Fibroblast of gingiva (primary cell): ENCODE measurements at places on chromosomes 2 and 18.
A peak's percentile ranks its signal among the peaks of the same experiment; 100 is the strongest.

DNA sequence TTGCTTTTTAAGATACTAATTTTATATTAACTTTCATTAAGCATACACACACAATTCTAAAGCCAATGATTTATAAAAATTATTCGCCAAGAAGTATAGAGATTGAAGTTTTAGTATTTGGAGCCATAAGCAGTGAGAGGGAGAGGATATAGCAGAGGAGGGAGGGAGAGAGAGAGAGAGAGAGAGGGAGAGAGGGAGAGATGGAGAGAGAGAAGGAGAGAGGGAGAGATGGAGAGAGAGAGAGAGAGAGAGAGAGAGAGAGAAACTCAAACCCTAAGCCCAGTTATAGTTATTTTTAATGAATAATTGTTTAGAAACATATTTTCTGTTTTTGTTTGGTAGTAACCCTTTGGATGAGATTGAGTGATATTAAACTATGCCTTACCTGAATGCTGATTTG is 5.3 kb downstream of the TWIST2 start:
- DNase-seq = peak; percentile 60

- DNase-seq = no peak
Observed at GRCh38 chr2:64624862-64625261, 28.9 kb downstream of the SERTAD2 start.

DNA sequence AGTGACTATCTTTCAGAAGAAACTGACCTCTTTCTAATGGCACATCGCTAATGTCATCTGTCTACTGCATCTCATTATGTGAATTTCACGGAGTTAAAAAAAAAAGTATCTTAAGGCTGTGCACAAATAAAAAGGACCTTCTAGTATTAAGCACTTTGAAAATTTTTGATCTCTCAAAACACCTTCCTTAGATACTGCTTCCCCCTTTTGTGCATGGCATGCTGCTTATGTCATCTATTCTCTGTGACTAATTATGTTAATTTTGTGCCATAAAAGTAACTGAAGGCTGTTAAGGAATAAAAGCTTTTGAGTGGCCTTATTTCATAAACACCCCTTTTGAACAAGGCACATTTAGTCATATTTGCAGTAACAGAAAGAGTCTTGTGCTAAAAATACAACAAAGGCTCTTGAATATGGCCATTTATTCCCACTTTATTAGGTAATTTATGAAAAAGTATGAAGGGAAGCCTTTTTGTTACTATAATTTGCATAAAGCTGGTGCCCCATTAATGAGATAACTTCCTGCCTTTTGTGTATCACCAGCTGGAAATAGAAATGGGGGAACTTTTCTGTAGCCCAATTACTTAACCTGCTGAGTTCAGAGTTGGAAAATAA is 1412.0 kb upstream of the ZEB2 start:
- no peak for DNase-seq

GRCh38 chr2:190186238-190186637 is 123.7 kb upstream of the MSTN start:
- peak; percentile 19 for DNase-seq
